ENCODE measurements at places on chromosomes 16 and 17.
A peak's percentile ranks its signal among the peaks of the same experiment; 100 is the strongest.

- no peak for DNase-seq
Measured at GRCh38 chr17:5608399-5609112, 24.2 kb upstream of the NLRP1 start.

GRCh38 chr17:41915566-41915965 is 3.2 kb downstream of the ACLY start:
- DNase-seq = no peak

- peak; percentile 29 for DNase-seq
Measured at GRCh38 chr17:82775001-82775823, 23.3 kb downstream of the TBCD start.

DNA sequence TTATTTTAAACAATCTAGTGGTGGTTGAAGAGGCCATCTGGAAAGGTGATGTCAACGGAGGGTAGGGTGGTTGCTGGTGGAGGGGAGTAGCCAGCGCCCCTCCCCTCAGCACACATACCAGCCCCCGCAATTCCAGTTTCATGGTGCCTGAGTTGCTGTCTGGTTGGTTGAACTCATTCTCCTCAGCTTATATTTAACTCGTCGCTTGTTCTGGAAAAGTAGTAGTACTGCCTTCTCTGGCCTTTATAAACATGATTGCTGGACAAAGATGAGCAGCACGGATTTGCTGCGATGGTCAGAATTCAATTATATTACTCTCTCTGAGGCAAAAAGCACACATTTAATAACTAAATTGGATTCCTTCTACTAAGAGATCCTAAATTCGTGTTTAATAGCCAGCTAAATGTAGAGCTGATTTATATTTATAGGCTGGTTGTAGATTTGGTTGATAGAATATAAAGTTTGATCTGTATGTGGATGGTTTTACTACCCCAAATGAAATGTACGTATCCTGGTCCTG is 238.0 kb upstream of the TBX2 start:
- no peak for DNase-seq

All from DND-41 (cell line).